ENCODE measurements at places on chromosomes 5 and 9.

DNA sequence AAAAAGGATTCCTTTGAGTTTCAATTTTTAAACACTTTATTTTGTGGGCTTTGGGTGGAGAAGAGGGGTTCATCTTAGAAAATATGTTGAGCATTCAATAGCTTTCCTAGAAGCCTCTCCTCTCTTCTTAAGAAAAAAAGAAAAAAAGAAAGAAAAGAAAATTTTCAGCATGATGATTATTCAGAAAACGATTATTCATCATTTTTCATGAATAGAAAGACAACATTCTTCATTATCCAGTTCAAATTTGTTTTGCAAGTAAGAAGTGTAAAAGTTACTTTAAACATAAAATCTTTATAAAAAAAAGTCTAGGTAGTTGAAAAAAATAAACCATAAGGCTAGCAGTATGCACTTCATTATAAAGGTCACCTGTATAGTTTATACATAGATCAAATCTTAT, 636.5 kb downstream of the IRX1 start:
- no peak for DNase-seq

DNA sequence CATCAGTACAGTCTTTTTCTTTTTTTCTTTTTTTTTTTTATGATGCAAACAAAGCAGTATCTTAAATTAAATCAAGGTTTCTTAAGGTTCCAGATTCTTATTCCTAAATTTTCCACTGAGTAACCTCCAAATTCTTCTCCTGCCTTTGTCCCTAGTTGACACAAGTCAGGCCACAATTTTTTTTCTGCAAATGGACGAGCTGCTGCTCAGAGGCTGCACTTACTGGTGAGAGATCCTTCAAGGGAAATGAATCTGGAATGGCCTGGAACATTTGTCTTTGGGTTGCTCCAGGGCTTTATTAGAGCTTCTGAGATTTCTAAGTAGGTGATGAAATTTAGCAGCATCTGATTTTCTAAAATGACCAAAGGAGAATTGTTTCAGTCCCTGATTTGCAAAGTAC, 39.3 kb downstream of the PIK3R1 start:
- no peak for DNase-seq

- DNase-seq: no peak
Measured at GRCh38 chr5:63555874-63556273, 406.4 kb downstream of the HTR1A start.

GRCh38 chr5:176854164-176854563, 43.8 kb downstream of the UNC5A start:
- DNase-seq: no peak

GRCh38 chr5:136199408-136199807, 6.4 kb upstream of the SMIM32 start:
- no peak for DNase-seq

- no peak for DNase-seq
Measured at GRCh38 chr5:135386886-135387628, 12.0 kb downstream of the MACROH2A1 start.

DNA sequence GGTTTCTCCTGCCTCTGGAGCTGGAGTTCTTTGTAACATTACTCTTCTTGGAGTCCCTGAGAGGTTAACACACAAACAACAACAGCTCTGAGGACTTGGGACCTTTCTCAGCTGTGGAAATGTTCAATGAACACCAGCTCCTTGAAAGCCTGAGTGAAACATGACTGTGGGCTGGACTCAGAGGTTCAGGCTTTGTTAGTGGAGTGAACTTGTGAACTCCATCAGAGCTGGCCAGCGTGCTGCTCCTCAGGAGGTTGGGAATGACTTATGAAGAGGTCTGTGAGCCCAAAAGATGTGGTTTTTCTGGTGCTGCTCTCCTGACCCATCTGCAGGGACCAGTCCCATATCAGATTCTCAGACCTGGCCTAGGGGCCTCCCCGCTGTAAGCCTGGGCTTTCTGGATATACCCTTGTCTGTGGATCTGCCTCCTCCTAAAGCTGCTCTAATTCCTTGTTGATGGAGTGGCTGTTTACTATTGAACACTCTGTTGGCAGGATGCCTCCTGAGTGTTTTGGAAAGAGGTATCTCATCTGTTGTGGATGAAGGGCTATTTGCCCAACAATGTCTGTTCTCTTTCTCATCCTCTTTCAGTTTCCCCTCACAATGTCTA, 170.0 kb upstream of the GDNF start:
- DNase-seq: no peak

DNA sequence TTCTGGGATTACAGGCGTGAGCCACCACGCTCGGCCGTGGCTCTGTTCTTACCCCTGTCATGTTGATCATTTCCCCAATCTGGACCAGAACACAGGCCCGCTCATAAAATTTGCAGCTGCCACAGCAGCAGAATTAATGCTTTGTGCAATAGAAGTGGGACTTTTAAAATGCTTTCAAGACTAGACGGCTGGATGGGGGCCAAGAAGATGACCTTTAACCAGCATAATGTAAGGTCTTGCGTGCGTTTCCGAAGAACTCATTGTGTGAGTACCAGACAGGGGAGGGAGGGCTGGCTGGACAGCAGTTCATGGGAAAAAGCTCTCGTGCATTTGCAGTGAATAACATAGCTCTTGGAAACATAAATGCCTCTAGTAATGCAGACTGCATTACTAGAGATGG, 3.5 kb upstream of the WDR38 start:
- DNase-seq: no peak

GRCh38 chr5:79201206-79201605, 34.7 kb upstream of the JMY start:
- DNase-seq: no peak

GRCh38 chr9:134832471-134832870, 48.1 kb upstream of the FCN2 start:
- no peak for DNase-seq

GRCh38 chr9:121636341-121636865, 15.0 kb upstream of the DAB2IP start:
- no peak for DNase-seq

DNA sequence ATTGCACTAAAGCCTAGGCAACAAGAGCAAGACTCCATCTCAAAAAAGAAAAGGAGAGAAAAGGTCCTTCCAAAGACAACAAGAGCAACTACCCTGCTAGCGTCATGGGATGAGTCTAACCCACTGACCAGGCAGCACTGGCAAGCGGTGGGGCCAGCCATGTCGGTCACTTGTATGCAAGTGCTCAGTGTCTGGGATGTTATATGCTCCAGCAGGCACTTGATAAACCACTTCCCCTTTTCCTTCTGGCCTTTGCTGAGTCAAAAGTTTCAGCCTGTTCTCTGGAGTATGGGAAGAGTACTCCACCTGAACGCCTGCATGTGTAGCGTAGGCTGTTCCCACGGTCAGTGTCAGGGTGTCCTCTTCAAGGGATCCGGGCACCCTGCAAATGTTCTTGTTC, 9.2 kb upstream of the MXD3 start:
- DNase-seq: no peak

- no peak for DNase-seq
Measured at GRCh38 chr5:31853398-31854135, 214.6 kb downstream of the PDZD2 start.

GRCh38 chr9:34985311-34985899, 4.1 kb upstream of the DNAJB5 start:
- DNase-seq: no peak
